Stromal cell of bone marrow (primary cell): ENCODE measurements at places on chromosomes 7 and 10.
A peak's percentile ranks its signal among the peaks of the same experiment; 100 is the strongest.

DNA sequence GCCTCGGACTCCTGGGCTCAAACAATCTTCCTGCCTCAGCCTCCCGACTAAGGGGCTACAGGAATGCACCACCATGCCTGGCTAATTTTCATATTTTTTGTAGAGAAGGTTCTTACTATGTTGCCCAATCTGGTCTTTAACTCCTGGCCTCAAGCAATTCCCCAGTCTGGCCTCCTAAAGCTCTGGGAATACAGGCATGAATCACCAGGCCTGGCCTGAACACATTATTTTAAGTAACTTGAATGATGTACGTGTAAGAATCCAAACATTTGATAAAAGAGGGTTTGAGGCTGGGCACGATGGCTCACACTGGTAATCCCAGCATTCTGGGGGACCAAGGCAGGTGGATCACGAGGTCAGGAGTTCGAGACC is 13.0 kb upstream of the BAMBI start:
- DNase-seq, result peak; percentile 84

GRCh38 chr10:58796242-58796641 is 283.6 kb downstream of the BICC1 start:
- no peak for DNase-seq

DNA sequence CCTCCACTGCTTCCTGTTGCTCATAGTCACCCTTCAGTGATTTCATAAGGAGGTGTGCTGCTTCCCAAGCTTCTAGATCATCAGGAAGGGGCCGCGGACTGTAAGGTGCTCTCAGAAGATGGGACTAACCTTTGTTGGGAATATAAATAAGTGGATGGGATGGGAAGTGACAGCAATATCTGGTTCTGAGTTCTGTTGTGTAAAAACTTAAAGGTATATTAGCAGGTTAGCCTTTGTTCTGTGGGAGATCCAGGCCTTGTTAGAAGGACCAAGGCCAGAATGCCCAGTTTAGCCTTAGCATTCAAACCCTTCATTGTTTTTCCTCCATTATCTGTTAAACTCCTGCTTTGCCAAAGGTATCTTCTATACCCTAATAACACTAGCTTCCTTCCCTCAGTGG is 12.4 kb downstream of the BUB3 start:
- DNase-seq, result no peak

DNA sequence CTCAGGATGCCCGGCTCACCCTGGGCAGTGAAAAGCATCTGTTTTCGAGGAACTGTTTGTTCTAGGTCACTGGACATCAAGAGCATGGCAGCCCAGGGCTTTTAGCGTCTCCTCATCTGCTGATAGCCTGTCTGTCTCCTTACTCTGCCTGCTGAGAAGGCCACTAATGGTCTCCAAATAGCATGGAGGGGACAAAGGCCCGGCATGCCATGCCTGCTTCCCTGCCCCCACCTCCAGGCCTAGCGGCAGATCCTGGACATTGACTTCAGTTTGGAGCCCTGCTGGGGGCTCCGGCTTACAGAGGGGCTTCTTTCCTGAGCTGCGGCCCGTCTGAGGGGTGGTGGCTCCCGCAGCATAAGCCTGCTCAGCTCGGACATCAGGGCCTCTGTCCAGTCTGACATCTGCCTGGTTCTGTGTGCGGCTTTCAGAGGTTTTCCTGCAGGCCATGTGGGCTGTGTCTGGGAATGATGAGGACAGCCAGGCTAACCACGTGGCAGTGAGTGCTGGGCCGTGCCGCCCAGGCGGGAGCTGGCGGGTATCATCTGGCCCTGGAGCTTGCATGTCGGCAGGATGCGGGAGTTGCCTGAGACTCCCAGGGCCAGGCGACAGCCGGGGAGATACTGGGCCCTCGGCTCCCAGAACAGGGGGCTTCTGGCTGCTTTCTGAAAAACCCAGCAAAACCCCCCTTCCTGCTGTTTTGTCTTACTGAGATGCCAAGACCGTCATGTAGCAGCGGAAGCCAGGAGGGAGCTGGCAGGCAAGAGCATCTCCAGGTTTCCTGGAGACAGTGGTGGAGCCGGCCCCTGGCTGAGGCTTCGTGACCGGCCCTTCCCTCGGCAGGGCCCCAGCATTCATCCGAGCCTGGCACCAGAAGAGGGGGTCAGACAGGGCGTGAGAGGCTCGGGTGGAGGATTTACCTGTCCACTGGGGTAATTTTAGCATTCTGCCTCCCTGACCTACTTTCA is 9.2 kb downstream of the PFKFB3 start:
- no peak for DNase-seq

- no peak for DNase-seq
Observed at GRCh38 chr10:48777110-48777509, 92.4 kb downstream of the WDFY4 start.

DNA sequence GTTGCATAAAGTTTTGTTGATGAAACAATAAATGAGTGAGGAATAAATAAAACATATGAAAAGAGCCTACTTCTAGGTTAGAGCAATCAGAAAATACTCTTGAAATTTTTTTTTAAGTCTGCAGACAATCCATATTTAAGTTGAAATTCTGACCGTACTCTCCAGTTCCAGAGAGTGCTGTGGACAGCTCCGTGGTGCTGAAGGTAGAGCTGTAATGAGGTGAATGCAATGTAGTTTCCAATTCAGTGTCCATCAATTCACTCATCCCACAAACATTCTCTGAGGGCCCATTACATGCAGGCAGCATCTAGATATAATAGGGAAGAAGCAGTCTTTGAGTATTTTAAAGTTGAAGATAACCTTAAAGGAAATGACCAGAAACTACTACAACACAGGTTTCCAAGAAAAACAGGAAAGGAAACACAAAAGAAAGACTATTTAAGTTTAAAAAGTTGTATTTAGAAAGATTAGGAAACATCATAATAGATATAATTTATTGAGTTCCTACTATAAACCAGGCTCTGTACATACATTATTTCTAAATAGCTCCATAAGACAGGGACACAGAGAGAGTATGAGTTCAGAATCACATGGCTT is 44.0 kb upstream of the CRTAC1 start:
- DNase-seq, result no peak

GRCh38 chr7:134920026-134920753 is 66.1 kb upstream of the AGBL3 start:
- peak; percentile 80 for DNase-seq
